CD4-positive, alpha-beta T cell treated with Interleukin-4 for 4 hours (primary cell): ENCODE measurements at places on chromosomes 4 and X.

DNA sequence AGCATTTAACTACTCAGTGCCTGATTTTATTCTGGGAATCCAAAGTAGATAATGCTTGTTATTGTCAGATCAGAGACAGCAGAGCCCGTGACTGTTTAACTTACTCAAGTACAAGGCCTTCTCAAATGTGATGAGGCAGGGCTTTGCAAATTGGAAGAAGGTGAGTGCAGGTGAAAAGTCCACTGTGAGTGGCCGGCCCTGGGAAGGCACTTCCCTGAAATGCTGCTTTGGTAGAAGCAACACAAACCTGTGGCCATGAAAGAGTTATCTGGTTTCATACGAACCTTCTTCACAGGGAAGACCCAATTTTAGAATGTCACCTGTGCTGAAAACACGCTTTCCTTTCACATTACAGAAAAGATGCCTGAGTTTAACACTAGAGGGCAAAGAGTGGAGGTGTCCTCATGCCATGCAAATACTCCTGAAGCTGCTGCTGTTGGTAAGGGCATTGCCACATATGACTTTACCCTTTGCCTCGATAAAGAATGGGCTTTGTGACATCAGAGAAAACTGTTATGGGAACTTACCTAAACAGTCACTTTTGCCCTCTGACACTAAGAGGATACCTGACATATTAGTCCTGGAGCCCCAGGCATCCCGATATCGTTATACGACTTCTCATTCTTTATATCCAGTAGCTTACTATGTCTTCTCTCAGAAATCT lies 8.0 kb downstream of the PPARGC1A start:
- DNase-seq: no peak

GRCh38 chr4:185518069-185518468 lies 17.2 kb downstream of the PDLIM3 start:
- DNase-seq: no peak

GRCh38 chrX:112835019-112835418 lies 5.6 kb downstream of the AMOT start:
- DNase-seq: no peak

- DNase-seq: no peak
These were observed 56.5 kb downstream of the SORBS2 start for GRCh38 chr4:185755451-185755850.

DNA sequence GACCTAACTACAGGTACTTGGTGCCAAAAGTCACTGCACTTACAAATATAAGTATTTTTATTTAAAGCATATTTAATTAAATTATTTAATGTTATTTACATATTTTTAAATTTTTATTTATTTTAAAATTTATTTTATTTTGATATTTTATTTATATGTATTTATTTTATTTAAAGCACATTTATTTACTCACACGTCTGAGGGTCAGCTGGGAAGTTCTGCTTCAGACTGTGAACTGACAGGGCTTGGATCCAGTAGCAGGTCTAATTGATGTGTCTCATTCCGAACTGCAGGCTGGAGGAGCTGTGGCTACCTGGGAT lies 392.5 kb downstream of the GBA3 start:
- DNase-seq: no peak

GRCh38 chr4:153186046-153186728 lies 18.1 kb upstream of the TRIM2 start:
- no peak for DNase-seq

DNA sequence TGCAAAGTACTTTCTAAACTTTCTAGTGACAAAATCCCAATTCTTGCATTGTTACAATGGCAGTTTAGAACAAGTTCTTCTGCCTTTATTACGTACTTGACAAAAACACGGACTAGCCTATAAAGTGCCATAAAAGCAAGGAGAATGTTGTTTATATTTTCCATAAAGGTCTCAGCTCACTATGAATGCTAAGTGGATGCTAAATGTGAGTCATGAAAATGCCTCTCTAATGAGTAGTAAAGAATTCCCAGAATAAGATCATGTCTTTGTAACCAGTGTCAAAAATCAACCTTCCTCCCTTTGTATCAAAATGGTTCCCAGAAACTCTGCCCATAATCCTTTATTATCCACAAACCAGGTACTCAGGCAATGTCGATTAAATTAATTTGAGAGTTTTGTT lies 539.8 kb upstream of the SLIT2 start:
- no peak for DNase-seq

DNA sequence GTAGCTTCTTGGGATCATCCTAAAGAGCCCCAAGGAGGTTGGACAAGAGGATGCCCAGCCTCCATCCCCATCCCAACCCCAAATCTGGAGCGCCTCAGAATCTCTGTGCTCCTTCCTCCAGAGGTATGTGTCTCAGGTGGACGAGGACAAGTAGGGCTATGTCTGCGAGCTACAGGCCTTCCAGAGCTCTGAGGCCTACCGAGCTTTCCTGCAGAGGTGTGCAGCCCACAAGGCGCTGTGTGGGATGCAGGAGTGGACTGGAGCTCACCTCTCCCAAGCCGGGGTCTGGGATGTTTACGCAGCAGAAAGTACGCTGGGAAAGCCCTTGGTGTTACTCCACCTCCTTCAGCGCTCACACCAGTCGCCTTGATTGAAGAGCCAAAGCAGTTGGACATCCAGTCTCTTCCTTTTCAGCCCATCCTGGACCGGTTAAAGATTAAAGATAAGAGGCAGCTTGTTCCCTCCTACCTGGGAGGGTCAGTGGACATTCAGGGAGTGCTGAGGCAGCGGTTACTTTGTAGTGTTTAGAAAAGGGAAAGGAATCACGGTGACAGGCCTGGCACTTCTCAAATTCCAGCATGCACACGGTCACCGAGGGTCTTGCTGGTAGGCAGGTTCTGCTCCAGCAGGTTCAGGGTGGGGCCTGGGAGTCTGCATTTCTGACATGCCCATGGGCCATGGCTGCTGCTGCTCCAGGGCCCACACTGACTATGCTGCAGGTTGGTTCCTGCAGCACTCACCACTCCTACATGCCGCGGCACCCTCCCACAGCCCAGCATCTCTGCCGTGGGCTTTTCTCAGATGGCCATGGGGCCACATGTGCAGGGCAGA lies 29.5 kb upstream of the JAKMIP1 start:
- DNase-seq: no peak

DNA sequence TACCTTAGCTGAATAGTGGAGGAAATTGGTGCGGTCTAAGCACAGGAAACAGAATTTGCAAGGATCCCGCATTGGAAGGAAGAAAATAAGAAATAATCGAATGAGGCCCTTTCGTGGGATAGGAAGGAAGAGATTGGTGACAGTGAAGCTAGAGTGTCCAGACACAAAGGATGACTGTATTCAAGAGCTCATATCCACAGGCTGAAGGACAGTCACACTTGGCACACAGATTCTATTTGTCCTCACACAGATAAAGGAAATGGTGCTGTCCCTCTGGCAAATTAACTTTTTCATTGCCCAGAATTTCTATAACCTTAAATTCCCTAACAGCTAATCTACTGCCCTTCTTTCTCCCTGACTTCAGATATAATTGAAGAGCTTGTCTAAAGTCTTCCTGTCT lies 2188.9 kb upstream of the TENM3 start:
- no peak for DNase-seq

DNA sequence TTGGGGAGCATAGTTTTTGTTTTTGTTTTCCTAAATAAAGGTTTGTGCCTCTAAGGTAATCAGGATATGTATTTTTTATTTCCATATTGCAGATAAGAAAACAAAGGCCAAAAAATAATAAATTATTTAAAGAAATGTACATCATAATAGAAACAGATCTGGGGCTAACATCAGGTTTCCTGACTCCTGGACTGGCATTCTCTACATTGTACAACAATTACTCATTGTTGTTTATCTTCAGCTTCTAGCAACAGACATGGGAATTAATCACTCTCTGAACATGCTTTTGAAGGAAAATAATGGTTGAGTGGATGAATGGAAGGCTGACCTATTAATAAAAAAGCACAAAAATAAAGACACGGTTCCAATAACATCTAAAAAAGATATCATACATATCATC lies 146.2 kb downstream of the KCNIP4 start:
- no peak for DNase-seq

DNA sequence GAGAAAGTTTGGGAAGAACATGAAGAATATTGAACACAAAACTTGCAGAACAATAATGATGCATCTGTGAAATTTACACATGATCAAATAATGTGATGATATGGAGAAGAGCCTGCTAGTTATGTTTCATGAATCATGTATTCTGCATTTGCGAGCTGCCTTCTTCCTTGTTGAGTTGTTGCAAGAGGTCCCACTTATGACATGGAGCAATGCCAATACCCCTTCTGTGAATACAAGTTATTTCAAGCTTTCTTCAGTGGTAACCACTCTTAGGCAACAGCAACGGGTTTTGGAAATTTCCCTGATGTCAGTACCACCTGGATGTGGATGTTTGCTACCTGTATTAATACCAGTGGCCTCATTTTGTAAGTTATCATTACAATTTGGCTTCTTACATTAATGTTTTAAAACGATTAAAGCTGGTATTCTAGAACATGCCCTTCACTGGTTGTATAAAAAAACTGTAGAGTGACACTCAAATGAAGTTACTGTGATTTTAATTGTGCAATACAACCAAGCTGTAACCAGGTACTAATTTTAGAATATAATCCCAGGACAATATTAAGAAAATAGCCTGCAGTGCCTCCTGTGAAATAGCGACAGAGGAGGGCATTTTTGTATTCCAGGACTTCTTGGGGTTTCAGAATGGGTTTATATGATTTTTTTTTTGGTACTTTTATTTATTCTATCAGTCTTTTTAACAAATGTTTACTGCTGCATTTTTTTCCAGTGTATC lies 25.3 kb downstream of the IQCM start:
- DNase-seq: no peak

GRCh38 chr4:28269426-28269825 lies 1408.8 kb downstream of the STIM2 start:
- DNase-seq: no peak

- no peak for DNase-seq
These were observed 930.4 kb downstream of the DMD start for GRCh38 chrX:32280921-32281320.

- DNase-seq: no peak
These were observed 27.8 kb upstream of the PSAPL1 start for GRCh38 chr4:7462509-7462971.

GRCh38 chr4:98601708-98602107 lies 56.7 kb downstream of the TSPAN5 start:
- DNase-seq: peak; percentile 67

GRCh38 chrX:124211312-124211942 lies 121.0 kb upstream of the TEX13D start:
- DNase-seq: peak; percentile 70

- no peak for DNase-seq
These were observed 5.6 kb downstream of the GK2 start for GRCh38 chr4:79402332-79402851.

- no peak for DNase-seq
These were observed 151.5 kb downstream of the AFAP1 start for GRCh38 chr4:7788193-7788592.

DNA sequence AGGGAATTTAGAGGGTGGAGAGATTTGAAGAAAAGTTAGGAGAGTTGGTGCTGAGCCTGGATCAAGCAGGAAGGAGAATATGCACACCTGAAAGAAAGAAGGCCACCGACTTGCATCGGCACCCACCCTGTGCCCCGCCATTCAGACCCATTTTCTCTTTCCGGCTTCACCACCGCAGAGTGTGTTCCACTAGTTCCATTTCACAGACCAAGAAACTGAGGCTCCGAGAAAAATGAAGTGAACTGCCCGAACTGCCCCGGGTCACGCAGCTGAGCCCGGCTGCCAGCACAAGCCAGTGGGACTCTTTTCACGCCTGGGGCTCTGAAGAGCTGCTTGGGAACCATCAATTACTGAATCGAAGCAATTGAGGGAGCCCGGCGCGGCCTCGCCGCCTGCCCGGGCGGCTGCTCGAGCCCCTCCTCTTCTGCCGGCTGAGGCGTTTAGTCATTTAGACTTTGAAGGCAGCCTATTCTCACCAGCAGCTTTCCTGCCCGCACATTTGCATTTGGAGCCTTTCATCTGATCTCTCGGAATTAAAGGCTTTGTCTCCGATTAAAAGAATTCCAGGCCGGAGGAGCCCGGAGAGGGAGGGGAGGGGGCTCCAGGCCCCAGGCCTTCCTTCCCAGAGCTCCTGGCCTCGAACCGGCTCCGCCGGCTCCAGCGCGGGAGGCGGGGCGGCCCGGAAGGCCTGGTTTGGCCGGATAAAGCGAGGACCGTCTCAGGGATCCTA lies 140.2 kb upstream of the PJA1 start:
- no peak for DNase-seq

DNA sequence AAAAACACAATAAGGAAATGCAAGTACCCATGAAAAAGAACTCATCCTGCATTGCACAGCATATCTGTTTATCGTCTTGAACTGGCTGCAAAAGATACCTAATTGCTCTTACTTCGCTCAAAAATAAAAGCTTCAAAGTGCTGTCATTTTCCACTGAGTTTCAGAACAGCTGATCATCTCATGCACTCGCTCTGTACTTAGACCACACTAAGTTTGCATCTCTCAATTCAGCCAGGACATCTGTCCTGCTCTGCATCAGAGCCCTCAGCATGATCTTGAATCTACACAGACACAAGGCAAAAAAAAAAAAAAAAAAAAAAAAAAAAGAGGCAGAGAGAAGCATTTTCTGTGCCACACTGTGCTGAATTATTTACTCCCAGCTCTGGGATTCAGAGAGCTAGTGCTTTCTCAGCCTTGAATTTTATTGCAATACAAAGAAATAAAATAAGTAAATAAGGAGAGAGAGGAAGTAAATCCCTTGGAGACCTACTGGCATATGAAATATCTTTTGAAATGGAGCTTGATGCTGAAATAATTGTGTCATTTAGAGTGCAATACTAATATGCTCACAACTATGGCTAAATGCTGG lies 81.3 kb downstream of the PPP1R2C start:
- no peak for DNase-seq
